Smooth muscle cell of the pulmonary artery (primary cell): ENCODE measurements at places on chromosomes 2 and 18. TPM values are rescaled to one million over a fixed set of nuclear protein-coding genes. Genes with fewer than 3 reads are reported as not detected.

The SERPINB5 gene
- 0.07 TPM in 1 of 2 replicates, not detected in the other for total RNA-seq

The ABCG8 gene
- total RNA-seq, result not detected in 2 replicates

The SRD5A2 gene
- not detected in 2 replicates for total RNA-seq

The ACAA2 gene
- 28.4 and 32.4 TPM in 2 replicates for total RNA-seq

The REG1B gene
- total RNA-seq, result not detected in 2 replicates

The RGPD4 gene
- total RNA-seq, result under 0.01 TPM in 1 of 2 replicates, not detected in the other

The SOWAHC gene
- total RNA-seq, result 13.1 and 22.6 TPM in 2 replicates

The GKN1 gene
- total RNA-seq, result not detected in 2 replicates

The PTPN2 gene
- total RNA-seq, result 18.6 and 22.7 TPM in 2 replicates

The COLEC11 gene
- total RNA-seq, result 0.50 and 1.4 TPM in 2 replicates

The CFC1 gene
- total RNA-seq, result not detected in 2 replicates

The DES gene
- 1.1 and 3.0 TPM in 2 replicates for total RNA-seq

The LDLRAD4 gene
- total RNA-seq, result 0.39 and 1.8 TPM in 2 replicates

The ZEB2 gene
- 58.5 and 136 TPM in 2 replicates for total RNA-seq

The POTEC gene
- under 0.01 TPM in 2 replicates for total RNA-seq

The SCN2A gene
- total RNA-seq, result 1.8 and 2.7 TPM in 2 replicates

The IGFBP5 gene
- 1,272 and 1,451 TPM in 2 replicates for total RNA-seq

The UPP2 gene
- not detected in 2 replicates for total RNA-seq

The TUBB8B gene
- not detected in 2 replicates for total RNA-seq

The CNGA3 gene
- not detected in 2 replicates for total RNA-seq

The PLEKHH2 gene
- 1.7 and 8.9 TPM in 2 replicates for total RNA-seq

The CBLN2 gene
- 0.07 TPM in 2 replicates for total RNA-seq

The FBXO15 gene
- 0.65 and 0.73 TPM in 2 replicates for total RNA-seq

The CSRNP3 gene
- total RNA-seq, result 1.4 and 2.3 TPM in 2 replicates

The APCDD1 gene
- 0.96 and 8.2 TPM in 2 replicates for total RNA-seq

The MYO1B gene
- total RNA-seq, result 99.9 and 246 TPM in 2 replicates

The ASXL3 gene
- total RNA-seq, result under 0.01 and 0.78 TPM in 2 replicates

The STARD6 gene
- not detected in 2 replicates for total RNA-seq

The UGT1A3 gene
- not detected in 2 replicates for total RNA-seq

The RPRM gene
- not detected in 2 replicates for total RNA-seq

The ANKRD36B gene
- 20.2 and 24.6 TPM in 2 replicates for total RNA-seq

The TCF23 gene
- not detected in 2 replicates for total RNA-seq

The TANC1 gene
- total RNA-seq, result 40.1 and 44.3 TPM in 2 replicates

The MROH2A gene
- not detected in 2 replicates for total RNA-seq

The ITPRIPL1 gene
- total RNA-seq, result 0.26 and 1.3 TPM in 2 replicates

The DDX1 gene
- 53.7 and 83.6 TPM in 2 replicates for total RNA-seq

The SPC25 gene
- total RNA-seq, result 0.17 and 1.1 TPM in 2 replicates

The TAF4B gene
- 2.7 and 3.3 TPM in 2 replicates for total RNA-seq

The OTOS gene
- total RNA-seq, result not detected in 2 replicates

The ZNF892 gene
- total RNA-seq, result 5.2 and 5.5 TPM in 2 replicates

The CCDC148 gene
- total RNA-seq, result 0.43 and 1.1 TPM in 2 replicates

The ANKRD53 gene
- total RNA-seq, result 0.20 and 0.30 TPM in 2 replicates

The RNF144A gene
- 0.20 and 0.72 TPM in 2 replicates for total RNA-seq

The MRO gene
- 0.07 and 0.20 TPM in 2 replicates for total RNA-seq

The MSTN gene
- total RNA-seq, result 0.10 and 0.13 TPM in 2 replicates

The UGT1A10 gene
- 0.10 and 0.13 TPM in 2 replicates for total RNA-seq
